AG04450 (cell line): ENCODE measurements at places on chromosomes 2 and 18.
A peak's percentile ranks its signal among the peaks of the same experiment; 100 is the strongest.

- no peak for DNase-seq
Observed at GRCh38 chr2:2229626-2230432, 101.2 kb downstream of the MYT1L start.

- DNase-seq: no peak
Observed at GRCh38 chr2:73006969-73007710, 64.4 kb downstream of the SFXN5 start.

- peak; percentile 85 for DNase-seq
Observed at GRCh38 chr2:174836377-174836994, 72.2 kb upstream of the CHRNA1 start.

DNA sequence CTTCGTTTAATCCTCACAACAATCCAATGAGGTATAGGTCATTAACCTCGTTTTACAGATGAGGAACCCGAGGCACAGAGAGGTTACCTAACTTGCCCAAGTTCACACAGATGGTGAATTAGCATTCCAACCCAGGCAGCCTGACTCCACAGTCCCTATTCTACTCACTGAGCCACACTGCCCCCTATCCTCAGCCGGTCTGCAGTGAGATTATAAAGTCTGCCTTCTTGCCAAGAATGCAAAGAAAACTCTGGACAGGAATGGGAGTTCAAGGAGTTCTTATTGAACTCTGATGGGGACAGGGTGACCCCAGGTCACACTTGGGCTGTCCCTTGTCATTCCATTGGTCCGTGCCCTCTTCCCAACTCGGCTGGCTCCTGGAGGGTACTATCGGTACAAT lies 118.1 kb upstream of the MSH6 start:
- DNase-seq: no peak

DNA sequence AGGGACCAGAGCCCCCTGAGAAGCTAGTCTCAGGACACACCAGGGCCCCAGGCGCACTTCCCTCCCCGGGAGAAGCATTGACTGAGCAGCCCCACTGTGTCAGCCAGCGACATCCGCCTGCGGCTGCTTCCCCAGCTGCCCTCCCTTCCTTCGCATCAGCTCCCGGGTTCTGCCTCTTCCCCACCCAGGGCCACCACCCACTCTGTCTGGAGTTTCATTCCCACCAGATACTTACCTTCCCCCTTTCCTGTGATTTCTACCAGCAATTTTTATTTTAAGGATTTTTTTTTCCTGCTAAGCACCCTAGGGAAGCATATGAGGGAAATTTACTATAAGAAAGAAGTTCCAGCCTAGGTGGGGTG lies 99.2 kb downstream of the SMAD7 start:
- DNase-seq: no peak

GRCh38 chr18:51399491-51400122 lies 202.1 kb upstream of the MEX3C start:
- no peak for DNase-seq

DNA sequence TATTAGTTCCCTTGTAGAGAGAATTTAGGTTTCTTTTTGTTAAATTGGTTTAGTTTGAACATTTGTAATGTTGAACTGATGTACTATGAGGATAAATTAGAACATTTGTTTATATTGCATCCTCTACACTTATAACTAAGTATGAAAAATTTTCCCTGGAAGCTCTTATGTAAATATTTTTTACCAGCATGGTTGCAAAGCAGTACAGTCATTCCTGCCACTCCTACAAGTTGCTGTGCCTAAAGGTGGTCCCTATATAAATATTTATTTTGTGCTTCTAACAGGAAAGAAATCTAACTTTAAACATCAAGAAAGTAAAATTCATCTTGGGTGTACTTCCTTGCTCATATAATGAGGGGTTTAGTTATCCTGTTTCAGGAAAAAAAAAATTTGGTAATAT lies 14.2 kb downstream of the TWSG1 start:
- DNase-seq: no peak

GRCh38 chr2:138433995-138434951 lies 67.3 kb upstream of the SPOPL start:
- no peak for DNase-seq

DNA sequence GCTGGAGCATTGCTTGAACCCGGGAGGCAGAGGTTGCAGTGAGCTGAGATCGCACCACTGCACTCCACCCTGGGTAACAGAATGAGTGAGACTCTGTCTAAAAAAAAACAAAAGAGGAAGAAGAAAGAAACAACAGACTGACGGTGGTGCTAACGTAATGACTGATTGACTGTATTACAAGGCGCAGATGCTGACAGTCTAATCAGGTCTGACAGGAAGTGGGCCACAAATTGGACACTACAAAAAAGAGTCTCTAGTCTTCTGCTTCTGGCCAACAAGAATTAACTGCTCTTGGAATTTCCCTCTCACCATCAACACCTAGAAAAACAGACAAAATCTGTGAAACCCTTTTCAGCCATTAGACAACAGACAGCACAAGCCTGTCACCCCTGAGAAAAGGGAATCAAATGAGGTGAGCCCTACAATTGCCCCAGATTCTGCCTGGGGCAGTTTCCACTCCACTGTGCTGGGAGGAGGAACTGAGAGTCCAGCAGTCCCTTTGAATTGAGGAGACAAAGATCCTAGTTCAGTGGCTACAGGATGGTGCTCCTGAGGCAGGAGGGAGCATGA lies 43.3 kb downstream of the SNED1 start:
- DNase-seq: no peak
